Globus pallidus (tissue), 1 donor: ENCODE measurements at places on chromosomes 3 and 15.

GRCh38 chr3:182503401-182503800, 289.9 kb upstream of the ATP11B start:
- no peak for DNase-seq

- peak; percentile 39 for DNase-seq
These were observed 31.4 kb upstream of the TKT start for GRCh38 chr3:53287131-53287629.

- DNase-seq: no peak
These were observed 630 bp upstream of the EFCAB12 start for GRCh38 chr3:129429080-129429451.

DNA sequence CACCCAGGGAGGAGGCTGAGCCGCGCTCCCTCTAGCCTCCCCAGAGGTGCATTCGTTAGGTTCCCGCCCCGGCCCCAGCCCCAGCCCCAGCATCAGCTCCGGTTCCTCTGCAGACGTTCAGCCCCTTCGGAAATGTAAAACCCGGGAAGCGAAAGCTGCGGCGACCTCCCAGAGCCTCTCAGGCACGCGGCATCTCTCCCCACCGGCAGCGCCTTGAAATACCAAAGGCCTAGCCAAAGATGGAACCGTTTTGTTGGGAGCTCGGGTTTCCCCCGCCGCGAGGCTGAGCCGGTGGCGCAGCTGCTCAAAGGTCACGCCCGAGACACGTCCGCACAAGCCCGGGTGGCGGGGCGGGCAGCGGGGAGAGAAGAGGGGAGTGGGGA, 77.8 kb upstream of the HES1 start:
- DNase-seq: peak; percentile 43

DNA sequence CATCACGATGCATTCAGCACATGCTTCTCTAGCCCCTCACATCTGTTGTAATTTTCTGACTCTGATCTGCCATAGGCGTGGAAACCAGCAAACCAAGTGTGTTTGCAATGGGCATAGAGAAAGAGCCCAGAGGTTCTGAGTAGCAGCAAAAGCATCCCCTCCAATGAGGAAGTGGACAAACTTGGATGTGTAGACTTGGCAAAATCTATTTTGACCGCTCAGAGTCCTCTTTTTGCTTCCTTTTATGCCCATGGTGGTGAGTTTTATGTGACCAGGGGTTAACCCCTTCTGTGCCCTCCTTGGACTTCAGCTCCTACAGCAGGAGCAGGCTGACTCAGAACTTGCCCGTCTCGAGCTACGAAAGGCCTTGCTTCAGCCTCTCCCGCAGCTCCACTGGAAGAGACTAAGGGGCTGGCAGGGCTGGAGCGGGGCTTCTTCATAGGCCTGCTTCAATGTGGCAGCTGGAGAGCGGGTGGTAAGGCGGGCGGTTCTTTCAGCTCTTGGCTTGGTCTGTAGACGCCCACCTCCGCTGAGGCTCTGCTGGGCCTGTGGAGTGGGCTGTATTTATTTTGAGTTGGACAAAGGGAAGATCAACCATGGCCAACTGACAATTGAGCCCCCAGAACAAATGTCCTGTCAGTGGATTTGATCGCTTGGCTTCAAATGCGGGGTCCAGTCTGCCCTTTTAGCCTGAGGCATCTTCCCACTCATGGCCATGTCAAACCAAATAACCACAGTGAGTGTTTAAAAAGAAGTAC, 6.5 kb upstream of the ETV5 start:
- DNase-seq: no peak

DNA sequence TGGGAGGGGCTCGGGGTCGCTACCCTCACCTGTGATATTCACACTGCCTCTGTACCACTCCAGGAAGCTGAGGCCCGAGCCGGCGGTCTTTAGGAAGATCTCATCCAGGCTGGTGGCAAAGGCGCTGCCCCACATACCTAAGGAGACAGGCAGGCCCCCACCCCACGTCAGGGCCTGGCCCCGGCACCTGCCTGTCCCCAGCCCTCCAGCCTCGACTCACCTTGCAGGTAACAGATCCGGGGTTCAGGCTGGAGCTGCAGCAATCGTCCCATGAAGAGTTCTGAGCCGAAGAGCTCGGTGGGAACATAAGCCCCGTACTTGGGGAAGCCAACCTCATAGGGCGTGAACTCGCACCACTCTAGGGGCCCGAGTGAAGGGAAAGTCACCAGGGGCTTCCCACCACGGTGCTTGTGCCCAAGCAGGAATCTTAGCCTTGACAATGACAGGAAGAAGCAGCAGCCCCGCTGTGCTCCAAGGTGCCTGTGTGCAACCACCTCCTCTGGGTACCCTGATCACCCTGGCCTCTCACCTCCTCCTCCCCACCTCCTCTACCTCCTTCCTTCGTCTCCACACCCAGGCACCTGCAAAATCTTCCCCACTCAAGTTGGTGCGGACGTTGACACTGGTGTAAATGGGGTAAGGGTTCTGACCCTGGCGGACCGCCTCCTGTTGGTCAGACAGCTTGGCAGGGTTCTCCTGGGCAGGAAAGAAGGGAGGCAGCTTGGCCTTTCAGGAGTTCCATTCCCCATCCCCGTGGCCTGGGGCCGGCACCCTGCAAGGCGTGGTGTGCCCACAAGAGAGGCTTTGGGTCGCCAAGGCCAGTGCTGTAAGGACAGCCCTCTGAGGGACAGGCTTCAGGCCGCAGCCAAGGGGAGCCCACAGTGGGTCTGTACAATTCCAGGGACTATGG, 10.6 kb downstream of the PLA2G4F start:
- DNase-seq: no peak

DNA sequence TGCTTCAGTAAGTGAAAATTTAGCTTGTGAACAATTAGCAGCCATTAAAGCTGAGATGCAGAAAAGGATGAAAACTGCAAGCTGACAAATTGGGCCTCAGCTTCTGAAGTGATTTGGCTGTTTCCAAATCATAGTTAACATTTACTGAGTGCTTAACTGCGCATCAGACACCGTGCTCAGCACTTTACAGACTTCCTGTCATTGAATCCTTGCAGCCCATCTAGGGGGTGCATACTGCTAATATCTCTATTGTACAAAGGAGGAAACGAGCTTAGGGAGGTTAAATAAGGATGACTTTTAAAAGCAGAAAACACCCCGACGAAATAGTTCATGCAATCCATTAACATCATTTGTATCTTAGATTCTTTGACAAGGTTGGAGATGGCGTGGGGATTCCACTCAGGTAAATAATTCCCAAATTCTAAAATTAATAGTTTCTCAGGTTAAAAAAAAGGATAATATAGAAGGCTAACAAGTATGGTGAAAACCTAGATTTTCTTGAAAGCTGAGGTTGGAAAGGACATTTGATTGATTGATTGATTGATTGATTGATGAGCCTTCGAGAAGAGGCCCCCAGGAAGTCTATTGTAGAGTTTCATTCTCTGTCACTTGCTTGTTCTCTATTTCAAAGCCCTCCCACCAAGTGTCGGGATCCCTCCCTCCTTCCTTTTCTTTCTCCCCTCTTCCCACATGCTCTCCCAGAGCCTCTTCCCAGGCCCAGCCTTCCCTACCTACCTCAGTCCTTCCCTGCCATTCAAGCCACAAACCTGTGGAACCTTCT, 23.5 kb upstream of the EPHB3 start:
- DNase-seq: no peak

DNA sequence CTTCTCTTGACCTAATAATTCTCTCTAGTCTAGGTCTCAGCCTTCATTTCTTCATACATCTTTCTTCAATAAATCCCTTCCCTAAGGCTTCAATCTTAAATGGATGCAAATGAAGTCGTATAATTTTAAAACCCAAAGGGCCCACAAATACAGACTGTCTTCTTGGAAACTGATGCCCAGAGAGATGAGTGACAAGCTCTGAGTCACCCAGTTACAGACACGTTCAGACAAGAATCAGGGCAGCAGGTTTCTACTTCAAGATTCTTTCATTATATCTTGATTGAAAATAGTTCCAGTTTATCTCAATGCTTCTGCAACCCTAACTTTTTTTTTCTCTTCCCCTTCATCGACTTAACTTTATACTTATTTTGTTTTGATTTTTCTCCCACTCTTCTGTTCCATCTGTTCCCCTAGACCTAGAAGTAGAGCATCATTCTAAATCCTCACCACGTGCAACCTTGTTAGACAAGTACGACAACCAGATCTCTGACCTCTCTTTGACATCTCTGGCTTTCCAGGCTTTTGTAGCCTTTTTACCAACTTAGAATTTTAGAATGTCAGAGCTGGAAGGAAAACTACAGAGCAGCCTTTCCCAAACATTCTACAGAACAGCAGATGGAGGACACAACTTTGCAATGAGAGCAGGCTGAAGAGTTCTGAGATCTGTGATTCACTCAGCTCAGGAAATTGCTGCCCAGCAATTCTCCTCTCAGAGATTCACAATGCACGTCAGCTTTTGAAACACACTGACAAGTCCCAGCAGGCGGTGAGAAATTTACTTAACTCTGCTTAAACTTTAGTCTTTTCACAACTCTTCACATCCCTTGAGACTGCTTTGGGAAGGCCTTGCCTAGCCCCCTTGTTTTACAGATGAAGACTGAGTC, 25.3 kb downstream of the NCEH1 start:
- DNase-seq: no peak

GRCh38 chr3:196238612-196239560, 22.6 kb downstream of the SLC51A start:
- DNase-seq: no peak

- no peak for DNase-seq
These were observed 100.6 kb downstream of the UBE2E2 start for GRCh38 chr3:23303601-23304217.

DNA sequence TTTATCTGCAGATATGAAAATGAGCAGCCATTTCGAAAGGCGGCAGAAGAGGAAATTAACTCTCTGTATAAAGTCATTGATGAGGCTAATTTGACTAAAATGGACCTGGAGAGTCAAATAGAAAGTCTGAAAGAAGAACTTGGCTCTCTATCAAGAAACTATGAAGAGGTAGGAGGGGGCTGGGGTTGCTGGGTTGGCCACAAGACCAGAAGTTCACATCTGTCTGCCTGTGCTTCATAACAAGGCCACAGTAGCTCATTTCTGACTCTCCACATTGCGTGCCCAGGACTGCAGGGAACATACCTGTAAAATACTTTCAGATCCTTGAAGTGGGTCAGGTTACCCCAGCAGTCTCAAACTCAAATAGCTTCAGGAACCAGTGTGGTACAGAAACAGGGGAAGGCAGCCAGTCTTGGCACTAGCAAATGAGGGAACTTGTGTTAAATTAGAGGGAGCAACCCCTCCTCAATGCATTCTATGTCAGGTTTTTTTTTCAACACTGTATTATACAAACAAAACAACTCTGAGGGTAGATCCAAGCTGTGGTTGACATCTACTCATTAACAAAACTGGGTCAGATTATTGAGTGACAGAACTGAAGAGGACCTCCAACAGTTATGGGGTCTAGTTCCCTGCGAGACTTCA, 48.7 kb downstream of the BFSP2 start:
- DNase-seq: no peak

DNA sequence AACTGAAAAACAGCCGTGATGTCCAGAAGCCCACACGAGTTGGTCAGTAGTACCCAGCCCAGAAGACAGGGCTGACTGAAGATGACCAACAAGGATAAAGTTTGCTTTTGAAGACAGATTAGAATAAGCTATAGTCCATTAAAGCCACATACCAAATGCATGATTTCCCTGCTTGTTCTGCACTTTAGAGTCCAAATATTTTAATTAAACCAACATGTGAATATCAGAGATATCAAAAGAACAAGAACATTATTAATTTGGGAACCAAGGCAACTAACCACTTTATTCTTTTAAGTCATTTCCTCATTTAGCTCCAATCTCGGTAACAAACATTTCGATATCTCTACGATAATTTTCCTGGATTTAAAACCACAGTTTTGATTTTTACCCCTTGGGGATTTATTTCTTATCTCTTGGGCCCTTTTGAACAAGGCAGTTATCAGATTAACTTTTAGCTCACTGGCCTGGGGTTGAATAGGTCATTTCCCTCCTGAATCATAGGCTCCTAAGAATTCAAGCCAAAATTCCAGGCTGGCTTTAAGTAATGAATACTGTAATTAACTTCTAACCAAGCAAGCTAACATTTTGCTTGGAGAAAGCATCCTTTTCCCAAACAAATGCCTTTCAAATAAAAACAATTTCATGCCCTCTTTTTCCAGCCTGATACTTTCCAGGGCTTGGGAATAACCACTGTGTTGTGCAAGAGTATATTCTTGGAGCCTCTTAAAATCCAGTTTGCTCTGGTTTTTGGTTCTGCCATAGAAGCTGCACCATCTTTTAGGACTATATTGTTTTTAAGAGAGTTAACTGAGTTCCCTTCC, 102.9 kb upstream of the NR2E3 start:
- no peak for DNase-seq

- DNase-seq: no peak
These were observed 47.1 kb upstream of the ANKRD28 start for GRCh38 chr3:15844889-15845288.

DNA sequence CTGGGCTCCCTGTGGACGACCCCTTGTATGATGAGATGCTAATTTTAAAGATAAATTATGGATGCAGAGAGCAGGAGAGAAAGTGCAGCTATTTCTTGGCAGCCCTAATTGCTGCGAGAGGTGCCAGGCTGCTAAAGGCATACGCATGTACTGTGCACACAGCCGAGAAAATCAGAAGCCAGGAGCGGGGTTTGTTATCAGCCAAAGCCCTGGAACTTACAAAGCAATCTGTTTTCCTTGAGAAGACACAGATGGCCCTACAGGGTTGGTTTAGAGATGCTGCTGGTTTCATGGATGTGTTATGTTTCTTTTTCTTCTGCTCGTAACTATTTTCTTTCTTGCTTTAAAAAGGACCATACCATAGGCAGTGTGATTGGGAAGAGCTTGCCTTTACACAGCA, 11.7 kb upstream of the CCK start:
- no peak for DNase-seq

DNA sequence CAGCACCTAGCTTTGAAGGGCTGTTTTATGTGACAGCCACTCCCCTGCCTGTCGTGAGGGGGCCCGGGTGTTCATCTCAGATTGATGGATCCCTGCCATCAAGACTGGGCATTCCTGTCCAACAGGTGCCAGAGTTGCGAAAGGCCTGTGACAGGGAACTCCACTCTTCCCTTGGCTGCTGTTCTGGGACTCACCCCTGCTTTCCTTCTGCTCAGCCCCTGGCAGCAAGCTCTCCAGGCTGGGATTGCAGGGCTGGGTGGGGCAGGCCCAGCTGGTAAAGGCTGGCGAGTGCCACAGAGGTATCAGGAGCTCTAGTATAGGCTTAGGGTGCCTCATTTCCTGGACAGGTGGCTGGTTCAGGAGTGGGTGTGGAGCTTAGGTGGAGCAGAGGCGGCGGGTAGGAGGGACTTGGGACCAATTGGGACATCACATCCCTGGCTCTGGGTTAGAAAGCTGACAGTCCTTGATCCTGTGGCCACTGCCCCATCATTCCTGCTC, at the start of gene PLA2G4B:
PLA2G4B (plus strand) TSS at position 448 of the 498 bp plus-strand sequence. CDS start 67 bp downstream, outside the sequence.
- DNase-seq: no peak

GRCh38 chr3:40532252-40532651, 7.5 kb downstream of the ZNF621 start:
- DNase-seq: no peak

- no peak for DNase-seq
These were observed 9.9 kb upstream of the KLHL25 start for GRCh38 chr15:85804481-85805170.

GRCh38 chr15:99084965-99085364, 19.9 kb upstream of the SYNM start:
- no peak for DNase-seq

GRCh38 chr3:142987707-142988106, 13.7 kb upstream of the U2SURP start:
- no peak for DNase-seq
